Amniotic stem cell (primary cell): ENCODE measurements at places on chromosomes 11 and 22.

GRCh38 chr11:20363500-20364340 is at the start of gene HTATIP2:
TSS of gene HTATIP2 (plus strand) at chr11:20363714. CDS start at chr11:20364238, 524 bp downstream.
- DNase-seq: no peak

DNA sequence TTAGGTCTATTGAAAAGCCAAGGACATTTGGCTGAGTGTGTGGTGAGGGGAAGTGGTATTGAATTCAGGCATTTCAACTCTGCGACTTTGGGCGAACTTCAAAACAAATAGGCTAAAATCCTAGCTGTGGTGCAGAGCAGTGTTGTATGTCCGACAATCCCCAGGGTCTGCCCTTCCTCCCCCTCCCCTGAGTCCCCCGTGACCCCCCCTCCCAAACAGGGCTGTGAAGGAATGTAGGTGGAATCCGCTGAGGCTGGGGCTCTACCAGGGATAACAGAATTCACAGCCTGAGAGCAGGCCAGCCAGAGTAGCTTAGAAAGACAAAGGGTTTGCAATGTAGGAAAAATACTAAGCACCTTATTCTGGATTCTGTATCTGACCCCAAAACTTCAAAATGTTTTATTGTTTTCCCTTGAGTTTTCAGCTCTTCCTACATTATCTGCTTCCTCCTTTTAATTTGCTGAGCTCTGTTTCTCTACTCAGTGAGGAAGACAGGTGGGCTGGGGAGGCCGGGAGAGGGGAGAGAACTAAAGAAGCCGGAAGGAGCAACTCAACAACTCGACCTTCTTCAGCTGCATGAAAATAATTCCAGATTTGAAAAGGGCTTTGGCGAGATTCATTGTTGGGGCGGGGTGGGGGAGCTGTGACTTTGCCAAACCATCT is 315.2 kb downstream of the BLID start:
- DNase-seq: no peak

GRCh38 chr11:32023370-32024305 is 67.2 kb upstream of the RCN1 start:
- no peak for DNase-seq

DNA sequence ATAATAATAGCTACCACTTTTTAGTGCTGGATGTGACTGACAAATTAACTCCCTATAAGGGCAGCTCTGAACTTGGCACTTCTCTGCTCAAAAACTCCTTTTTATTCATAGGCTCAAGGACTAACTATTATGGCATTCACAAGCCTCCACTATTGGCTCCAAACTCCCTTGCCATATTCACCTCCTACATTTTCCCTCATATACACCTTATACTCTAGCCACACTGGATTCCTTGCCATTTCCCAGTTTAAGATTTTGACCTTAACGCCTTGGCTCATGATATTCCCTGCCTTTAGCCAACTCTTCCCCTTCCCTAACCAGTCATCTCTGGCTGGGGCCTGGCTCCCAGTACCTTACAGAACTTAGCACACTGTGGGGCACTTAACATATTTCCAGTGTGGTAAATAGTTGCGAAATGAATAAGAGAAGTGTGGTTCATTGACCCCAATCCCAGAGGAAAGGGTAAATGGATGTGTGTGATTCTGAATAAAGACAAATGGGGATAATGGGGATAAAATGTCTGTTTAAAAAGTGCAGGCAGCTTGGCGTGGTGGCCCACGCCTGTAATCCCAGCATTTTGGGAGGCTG is 40.0 kb upstream of the SORL1 start:
- no peak for DNase-seq

DNA sequence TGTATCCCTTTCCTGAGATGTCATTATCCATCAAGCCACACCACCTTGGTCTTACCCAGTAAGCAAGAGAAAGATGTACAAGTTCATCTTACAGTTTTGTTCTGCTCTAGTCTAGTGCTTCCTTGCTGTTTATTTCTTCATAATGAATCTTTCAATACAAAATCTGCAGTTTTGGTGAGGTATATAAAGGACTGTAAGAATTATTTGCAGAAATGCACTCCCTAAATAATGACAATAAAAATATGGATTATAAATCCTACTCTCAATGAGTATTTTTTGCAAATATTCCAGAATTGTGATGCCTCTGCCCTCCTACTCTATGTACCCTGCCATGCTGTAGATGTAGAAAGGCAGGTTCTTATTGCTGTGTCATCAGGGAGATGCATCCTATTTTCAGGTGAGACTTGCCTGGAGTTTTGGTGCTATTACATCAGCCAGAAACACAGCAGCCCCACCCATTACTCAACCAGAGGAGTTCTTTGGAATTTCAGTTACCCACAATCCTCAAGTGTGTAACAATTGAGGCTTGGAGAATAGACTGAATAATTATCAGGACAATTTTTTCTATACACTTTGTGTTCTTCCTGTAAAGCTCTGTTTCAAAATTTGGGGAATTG is at the start of gene OR10S1:
OR10S1 (minus strand) TSS at position 51 of the 617 bp plus-strand sequence. CDS start 117 bp downstream, outside the sequence.
- DNase-seq: no peak

GRCh38 chr11:123653827-123654565 is 428 bp downstream of the SCN3B start:
- DNase-seq: peak; percentile 15

GRCh38 chr11:120186774-120187591 is 23.8 kb upstream of the OAF start:
- DNase-seq: no peak

- no peak for DNase-seq
Observed at GRCh38 chr11:3222003-3222855, 3.6 kb upstream of the MRGPRG start.

DNA sequence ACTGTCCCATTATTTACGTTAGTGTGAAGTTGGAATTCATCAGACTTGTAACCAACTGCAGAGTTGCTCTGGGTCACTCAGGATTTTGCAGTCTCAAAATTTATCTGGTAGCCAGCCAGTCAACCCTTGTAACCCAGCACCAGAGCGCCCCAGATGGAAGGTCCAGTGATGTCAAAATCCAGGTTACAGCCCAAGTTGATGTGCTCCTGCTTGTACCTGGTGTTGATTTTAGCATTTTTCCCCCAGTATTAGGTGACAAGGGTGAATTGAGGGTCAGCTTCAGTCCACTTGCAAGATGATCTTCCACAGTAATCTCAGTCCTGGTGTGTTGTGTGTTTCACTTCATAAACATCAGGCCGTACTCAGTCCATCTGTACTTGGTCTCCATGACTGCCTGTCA is 7.5 kb downstream of the TIMM10B start:
- DNase-seq: no peak

GRCh38 chr11:11169715-11170351 is 183.2 kb downstream of the CSNK2A3 start:
- DNase-seq: no peak

- no peak for DNase-seq
Observed at GRCh38 chr22:11066458-11067285, 4461.3 kb upstream of the OR11H1 start.

DNA sequence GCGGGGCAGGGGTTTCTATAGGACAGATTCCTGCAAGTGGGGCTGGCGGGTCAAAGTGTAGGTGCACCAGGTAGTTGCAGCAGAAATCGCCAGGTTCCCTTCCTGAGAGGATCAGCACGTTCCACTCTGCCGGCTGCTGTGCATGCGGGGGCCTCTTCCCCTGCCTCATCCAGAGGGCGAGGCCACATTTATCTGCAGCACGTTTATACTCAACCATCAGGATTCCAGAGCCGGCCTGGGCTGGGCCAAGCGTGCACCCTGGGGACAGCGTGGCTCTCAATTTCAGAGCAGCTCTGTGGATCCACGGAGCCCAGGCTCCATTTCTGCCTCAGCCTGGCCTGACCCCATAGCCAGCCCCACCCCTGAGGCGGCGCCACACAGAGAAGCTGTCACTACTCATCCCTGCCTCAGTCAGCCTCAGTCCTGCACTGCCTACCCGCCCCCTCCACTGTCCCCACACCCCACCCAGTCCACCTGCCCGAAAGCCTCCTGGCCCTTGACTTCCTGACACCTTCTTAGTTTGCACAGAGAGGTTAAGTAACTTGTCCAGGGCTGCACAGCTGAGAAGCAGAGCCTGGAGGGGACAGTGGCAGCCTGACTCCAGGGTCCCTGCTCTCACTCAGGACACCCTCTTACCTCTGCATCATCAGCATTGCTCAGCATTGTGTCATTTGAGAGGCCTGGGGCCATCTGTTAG is 45.9 kb upstream of the RTL6 start:
- no peak for DNase-seq

GRCh38 chr11:130269326-130269943 is 45.3 kb downstream of the ZBTB44 start:
- no peak for DNase-seq

DNA sequence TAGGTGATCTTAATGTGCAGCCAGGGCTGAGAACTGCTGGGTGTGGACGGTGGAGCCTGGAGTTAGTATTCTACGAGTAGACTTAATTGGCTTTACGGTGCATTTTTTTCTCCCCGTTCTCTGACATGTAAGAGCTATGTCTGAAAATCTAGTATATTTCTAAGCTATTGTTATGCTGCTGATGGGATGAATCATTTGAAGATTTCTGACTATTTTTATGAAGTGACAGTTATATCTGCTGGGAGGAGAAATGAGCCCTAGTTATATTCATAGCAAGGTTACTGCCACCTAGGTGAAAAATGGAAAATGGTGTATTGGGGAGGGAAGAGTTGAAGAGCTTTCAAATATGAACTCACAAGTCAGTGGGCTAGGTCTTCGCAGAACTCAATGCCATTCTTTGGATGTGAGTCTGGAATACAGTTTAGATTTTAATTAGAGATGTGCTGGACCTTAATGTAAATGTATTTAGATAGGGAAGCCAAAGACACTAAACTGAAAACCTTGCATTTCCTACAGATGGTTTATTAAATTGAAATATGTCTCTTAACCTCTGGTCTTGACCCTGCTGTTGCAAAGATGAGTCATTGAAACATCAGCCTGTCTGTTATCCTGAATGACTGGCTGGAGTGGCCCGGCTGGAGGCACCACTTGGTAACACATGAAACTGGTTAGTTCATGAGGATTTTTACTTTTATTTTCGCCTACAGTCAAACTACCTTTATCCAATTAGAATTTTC is 293.7 kb downstream of the DDX10 start:
- DNase-seq: peak; percentile 29

DNA sequence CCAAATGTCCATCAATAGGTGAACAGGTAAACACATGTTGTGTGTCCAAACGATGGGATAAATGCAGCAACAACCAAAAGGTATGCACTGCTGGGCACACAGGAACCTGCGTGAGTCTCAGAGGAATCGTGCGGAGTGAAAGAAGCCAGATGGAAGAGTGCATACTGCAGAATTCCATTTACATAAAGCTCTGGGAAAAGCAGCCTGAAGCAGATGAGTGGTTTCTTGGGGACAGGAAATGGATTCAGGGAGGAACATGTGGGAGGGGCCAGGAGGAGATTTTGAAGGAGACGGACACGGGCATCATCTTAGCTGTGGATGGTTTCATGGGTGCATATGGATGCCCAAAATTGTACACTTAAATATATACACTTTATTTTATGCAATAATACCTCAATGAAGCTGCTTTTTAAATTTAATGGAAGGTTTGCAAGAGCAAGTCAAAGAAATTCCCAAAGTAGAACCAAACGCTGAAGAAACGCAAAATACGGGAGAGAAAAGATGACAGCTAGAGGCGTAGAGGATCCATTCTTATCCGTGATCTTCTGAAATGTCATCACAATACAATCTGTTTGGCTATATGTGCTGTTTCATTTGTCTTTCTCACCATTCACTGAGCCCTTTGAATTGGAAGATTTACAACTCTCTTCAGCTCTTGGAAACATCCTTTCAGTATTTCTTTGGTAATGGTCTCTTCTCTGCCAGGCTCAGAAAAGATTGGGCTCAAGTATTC is 24.5 kb downstream of the ST14 start:
- DNase-seq: no peak

GRCh38 chr11:72343006-72343756 is 91.2 kb downstream of the CLPB start:
- no peak for DNase-seq

DNA sequence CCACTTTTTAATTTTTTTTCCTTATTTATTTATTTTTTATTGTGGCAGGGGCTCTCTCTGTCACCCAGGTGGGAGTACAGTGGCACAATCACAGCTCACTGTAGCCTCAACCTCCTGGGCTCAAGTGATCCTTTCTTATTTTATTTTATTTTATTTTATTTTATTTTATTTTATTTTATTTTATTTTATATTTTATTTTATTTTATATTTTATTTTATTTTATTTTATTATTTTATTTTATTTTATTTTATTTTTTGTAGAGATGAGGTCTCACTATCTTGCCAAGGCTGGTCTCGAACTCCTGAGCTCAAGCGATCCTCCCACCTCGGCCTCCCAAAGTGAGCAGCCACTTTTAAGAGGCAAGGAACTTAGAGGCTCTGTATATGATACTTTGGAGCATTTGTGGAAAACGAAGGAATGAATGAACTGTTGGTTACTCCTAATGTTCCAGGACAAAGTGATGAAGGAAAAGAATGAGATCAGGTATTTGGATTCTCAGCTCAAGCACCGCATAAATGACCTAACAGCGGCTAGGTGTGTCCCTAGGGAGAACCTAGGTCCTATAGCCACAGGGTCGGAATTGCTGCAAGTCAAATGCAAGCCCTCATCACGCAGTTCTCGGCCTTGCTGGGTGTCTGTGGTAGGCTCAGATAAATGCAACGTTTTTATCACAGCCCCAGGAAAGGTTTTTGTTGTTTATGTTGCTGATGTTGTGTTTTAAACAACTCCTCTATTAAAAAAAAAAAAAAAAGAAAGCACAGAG is 36.5 kb downstream of the ASCL2 start:
- no peak for DNase-seq

DNA sequence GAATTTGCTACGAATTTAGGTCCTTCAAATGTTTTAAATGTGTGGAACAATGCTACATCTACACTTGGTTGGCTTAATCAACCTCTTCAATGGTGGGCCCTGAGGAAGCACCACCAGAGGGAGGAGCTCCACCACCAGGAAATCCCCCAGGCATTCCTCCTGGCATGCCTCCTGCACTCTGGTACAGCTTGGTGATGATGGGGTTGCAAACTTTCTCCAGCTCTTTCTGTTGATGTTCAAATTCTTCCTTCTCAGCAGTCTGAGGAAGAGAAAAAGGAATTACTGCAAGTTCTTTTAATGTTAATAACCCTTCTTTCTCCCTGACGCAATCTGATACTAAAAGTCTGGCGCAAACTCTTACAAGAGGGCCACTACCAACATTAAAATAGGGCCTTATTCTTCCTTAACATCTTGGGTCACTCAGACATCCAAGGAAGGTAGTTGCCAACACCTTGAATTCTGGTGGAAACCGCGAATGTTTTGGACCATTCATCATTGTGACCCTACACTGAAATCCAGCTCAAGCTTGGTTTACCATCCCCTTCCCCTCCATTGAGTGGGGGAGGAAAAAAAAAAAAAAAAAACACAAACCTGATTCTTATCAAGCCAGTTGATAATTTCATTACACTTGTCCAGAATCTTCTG is 4.2 kb downstream of the HSPA8 start:
- no peak for DNase-seq

GRCh38 chr11:114610984-114611944 is 15.7 kb upstream of the NXPE4 start:
- no peak for DNase-seq

GRCh38 chr11:65381716-65382032 is 772 bp downstream of the SLC25A45 start:
- DNase-seq: no peak

GRCh38 chr11:34030382-34030781 is 21.1 kb upstream of the CAPRIN1 start:
- no peak for DNase-seq
